ENCODE measurements at places on chromosomes 12 and 14. TPM values are rescaled to one million over a fixed set of nuclear protein-coding genes. Genes with fewer than 3 reads are reported as not detected.

Gene LRCOL1
- total RNA-seq = 1.8 TPM

Gene CDK17
- total RNA-seq = 35.7 TPM

Gene KRT79
- total RNA-seq = not detected

Gene MYH6
- 0.03 TPM for total RNA-seq

Gene CATSPERB
- total RNA-seq = 2.1 TPM

Gene DNAAF2
- total RNA-seq = 7.7 TPM

DNA sequence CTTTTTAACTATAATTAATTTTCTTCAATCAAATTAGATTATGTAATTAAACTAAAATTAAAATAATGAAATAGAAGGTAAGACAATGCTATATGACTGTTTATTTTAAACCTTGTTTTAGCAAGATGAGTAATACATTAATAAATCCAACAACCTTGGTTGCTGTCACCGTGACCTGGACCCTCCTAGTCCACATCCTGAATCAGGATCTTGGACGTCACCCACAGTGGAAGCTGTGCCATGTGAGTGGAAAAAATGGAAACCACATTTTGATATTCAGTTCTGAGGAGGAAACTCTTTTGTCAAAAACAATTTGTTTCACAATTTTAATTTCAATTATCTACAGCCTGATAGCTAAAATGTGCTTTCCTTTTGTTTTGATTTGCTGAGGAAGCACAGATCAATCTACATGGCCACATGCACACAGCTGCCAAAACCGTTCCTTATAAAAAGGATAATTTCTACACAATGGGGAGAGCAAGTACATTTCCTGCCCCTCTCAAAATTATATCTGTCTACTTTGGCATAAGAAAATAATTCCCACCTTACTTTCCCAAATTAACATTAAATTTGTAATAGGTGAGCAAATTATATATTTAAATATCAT, 255.5 kb downstream of the RASSF9 start:
- no peak overlapping the region for H3K27ac ChIP-seq
- no peaks in the 10 kb centered on the region for H3K36me3 ChIP-seq
- DNase-seq = no peak
- H3K27me3 ChIP-seq = no peaks in the 10 kb centered on the region
- H3K4me3 ChIP-seq = no peak overlapping the region

GRCh38 chr14:98218218-98218617, 1053.8 kb downstream of the BCL11B start:
- no peak overlapping the region for H3K4me3 ChIP-seq
- no peak for DNase-seq
- H3K4me1 ChIP-seq = no peaks in the 10 kb centered on the region
- H3K27ac ChIP-seq = no peak overlapping the region
- no peaks in the 10 kb centered on the region for H3K27me3 ChIP-seq
- no peaks in the 10 kb centered on the region for H3K36me3 ChIP-seq

DNA sequence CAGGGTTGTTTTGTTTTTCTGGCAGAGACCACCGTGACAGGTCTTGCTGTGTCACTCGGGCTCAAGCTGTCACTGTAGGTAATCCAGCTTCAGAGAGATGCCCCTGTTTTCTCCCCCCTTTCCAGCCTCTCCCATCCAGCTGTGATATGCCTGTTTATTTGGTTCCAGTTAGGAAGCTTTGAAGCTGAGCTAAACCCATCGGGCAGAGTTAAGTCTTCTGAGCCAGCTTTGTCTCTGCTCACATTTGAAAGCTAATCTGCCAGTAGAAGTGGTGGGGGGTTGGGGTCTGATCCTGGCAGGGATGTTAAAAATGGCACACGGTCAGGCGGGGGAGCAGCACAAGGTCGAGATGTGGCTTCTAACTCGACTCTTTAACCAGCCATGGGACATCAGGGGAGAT, 130.0 kb downstream of the TSPAN9 start:
- peak; percentile 63 for DNase-seq
- peaks cover 26% of the 10 kb centered on the region for H3K4me1 ChIP-seq
- no peak overlapping the region for H3K27ac ChIP-seq
- H3K4me3 ChIP-seq = no peak overlapping the region

GRCh38 chr14:45787167-45787566, 534.2 kb upstream of the MIS18BP1 start:
- H3K4me3 ChIP-seq = no peak overlapping the region
- no peak overlapping the region for H3K27ac ChIP-seq
- H3K27me3 ChIP-seq = no peaks in the 10 kb centered on the region
- H3K36me3 ChIP-seq = no peaks in the 10 kb centered on the region
- no peak for DNase-seq

DNA sequence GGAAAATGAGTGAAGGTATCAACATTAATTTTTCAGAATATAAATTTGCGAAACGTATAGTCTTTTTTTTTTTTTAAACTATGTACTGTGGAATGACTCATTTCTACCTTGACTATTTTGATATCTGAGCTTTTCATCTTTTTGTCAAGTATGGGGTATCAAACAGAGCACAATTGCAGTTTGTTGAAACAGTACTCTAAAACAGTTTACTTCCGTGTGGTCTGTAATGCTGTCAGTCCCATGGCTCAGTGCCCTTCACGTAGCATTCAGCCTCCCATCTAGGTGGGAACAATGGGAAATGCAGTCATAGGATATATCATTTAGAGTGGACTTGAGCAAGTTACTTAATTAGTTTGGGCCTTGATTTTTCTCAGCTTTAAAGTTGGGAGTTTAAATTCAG, 139.5 kb downstream of the ERC1 start:
- H3K27me3 ChIP-seq = no peaks in the 10 kb centered on the region
- H3K4me1 ChIP-seq = peaks cover 2% of the 10 kb centered on the region
- no peak overlapping the region for H3K27ac ChIP-seq
- H3K36me3 ChIP-seq = no peaks in the 10 kb centered on the region
- H3K4me3 ChIP-seq = no peak overlapping the region

- no peaks in the 10 kb centered on the region for H3K36me3 ChIP-seq
- H3K4me3 ChIP-seq = no peak overlapping the region
- no peak overlapping the region for H3K27ac ChIP-seq
- no peaks in the 10 kb centered on the region for H3K27me3 ChIP-seq
- DNase-seq = no peak
- H3K4me1 ChIP-seq = no peaks in the 10 kb centered on the region
Observed at GRCh38 chr12:104627990-104628830, 171.5 kb downstream of the CHST11 start.

DNA sequence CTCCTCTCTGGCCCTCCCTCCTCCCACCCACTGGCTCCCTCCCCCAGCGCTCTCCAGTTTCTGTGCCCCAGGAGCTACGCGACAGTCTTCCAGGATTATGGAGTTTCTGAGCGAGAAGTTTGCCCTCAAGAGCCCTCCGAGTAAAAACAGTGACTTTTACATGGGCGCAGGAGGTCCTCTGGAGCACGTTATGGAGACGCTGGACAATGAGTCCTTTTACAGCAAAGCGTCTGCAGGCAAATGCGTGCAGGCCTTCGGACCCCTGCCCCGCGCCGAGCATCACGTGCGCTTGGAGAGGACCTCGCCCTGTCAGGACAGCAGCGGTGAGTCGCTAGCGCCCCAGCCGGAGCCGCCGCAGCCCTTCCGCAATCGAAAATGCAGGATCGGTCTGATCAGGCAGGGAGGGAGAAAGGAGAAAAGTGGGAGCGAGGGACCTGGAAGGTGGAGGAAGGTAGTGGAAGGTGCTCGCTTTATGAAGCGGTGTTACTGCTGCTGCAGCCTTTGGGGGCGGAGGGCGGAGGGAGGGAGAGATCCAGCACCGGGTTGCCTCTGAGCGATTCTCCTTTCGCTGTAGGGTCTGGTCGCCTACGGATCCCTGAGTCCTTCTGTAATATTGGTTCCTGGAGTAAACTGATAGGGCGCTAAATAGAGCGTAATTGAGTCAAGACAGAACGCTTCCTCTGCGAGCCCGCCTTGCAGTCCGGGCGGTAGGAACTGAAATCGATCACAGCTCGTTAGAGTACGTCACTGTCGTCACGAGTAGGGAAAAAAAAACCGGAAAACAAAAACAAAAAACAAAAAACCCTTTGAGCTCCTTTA, at the start of gene ALX1:
Gene ALX1, plus strand, starts transcription at position 56 of the 819 bp plus-strand sequence. Its CDS starts 42 bp downstream, at position 98.
- DNase-seq = peak; percentile 66
- H3K36me3 ChIP-seq = no peaks in the 10 kb centered on the region
- H3K27ac ChIP-seq = no peak within 1 kb of the TSS
- H3K4me3 ChIP-seq = peak within 1 kb of the TSS; percentile 49
- peaks cover 45% of the 10 kb centered on the region for H3K27me3 ChIP-seq

DNA sequence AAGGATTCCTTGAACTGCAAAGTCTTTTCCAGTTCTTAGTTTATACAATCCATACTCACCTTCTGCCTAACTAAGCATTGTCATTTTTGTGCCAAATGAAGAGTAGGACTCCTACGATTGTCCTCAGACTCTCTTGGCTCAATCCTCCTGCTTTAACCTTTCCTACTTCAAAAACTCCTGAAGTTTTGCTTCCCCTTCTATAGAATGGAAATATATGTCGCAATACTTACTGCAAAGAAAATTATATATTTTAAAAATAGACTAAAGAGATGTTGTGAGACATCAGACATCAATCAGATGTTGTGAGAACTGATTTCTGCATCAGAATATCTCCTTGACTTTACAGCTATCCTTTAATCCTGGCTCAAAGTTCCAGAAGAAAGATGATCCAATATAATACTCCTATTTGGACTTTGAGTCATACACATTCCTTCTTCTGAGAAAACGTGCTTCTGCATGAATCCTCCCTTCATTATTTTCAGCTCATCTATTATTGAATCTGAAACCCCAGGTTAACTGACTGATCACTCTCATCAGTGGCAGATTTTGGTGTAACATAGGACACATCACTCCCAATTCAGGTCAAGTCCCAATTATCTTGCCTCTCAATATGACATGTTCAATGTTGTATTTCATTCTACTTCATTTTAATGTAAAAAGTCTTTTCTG, 48.8 kb downstream of the A2M start:
- no peaks in the 10 kb centered on the region for H3K27me3 ChIP-seq
- no peak overlapping the region for H3K4me3 ChIP-seq
- H3K4me1 ChIP-seq = no peaks in the 10 kb centered on the region
- no peak for DNase-seq
- H3K27ac ChIP-seq = no peak overlapping the region
- no peaks in the 10 kb centered on the region for H3K36me3 ChIP-seq

DNA sequence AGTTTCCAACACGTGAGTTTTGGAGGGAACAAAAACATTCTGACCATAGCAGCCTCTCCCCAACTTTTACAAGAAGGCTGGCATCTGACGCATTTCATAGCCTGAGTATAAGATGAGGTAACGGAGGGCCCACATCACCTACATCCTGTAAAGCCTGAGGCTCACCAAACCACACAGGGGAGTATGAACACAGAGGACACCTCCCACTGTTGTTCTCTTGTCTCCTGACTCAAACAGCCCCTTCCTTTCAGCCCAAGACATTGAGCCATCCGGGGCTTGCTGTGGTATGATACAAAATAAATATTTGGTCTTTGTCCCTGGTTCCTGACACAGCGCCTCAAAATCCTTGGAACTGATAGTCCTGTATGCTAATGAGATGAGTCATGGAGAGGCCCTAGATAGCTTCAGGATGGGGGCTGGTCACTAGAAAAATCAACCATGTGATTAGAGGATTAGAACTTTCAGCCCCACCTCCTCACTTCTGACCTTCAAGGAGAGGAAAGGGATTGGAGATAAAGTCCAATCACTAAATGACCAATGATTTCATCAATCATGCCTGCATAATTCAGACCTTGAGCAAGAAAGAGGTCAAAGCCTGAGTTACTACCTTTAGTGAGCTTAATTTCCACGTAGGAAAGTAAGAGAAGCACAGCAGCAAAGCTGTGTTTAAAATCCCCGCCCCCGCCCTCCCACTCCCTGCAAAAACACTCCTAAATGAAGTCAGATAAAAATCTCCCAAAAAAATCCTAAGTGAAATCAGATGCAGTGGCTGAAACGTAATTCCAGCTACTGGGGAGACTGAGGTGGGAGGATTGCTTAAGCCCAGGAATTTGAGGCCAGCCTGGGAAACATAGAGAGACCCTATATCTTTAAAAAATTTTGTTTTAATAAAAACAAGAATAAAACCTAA, 236.4 kb downstream of the PCNX1 start:
- no peaks in the 10 kb centered on the region for H3K36me3 ChIP-seq
- no peaks in the 10 kb centered on the region for H3K27me3 ChIP-seq
- DNase-seq = no peak
- no peak overlapping the region for H3K4me3 ChIP-seq
